ENCODE measurements at places on chromosomes 1 and 21.

GRCh38 chr1:179178183-179178582, 51.3 kb downstream of the ABL2 start:
- DNase-seq = no peak

DNA sequence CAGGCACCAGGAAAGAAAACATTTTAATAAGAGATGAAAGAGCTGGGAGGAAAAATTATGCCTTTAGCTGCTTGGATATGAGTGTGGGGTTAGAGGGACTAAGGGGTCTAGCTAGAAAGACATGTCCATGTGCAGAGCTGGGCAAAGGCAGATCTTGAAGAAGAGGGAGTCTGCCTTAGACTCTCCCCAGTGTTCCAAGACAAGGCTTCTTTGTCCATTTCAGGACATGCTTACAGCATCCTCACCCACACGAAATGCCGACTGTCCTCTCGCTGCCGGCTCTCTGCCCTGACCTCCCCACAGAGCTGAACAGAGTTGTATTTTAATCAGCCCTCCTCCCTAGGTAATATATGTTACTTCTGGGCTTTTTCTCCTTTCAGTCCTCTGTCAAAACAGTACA, 100.7 kb upstream of the ATP1B1 start:
- no peak for DNase-seq

- no peak for DNase-seq
Measured at GRCh38 chr1:161074676-161075368, 5.1 kb upstream of the ARHGAP30 start.

GRCh38 chr1:236280438-236281197, 1.1 kb downstream of the ERO1B start:
- no peak for DNase-seq

DNA sequence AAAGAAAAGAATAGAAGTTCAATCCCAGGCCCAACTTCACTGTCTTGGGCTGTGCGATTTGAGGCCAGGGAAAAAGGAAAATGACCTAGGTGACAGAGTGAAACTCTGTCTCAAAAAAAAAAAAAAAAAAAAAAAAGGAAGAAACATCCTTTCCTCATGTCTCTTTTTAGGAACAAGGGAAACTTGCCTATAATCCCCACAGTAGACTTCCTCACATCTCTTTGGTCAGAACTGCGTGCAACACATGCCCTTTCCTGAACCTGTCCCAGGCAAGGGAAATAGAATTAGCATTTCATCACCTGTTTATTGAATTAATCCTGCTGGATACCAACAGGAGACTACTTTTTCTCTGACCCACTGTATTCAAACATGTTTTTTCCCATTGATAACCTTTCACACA, 2.3 kb downstream of the DCST1 start:
- DNase-seq = no peak

- DNase-seq = no peak
Measured at GRCh38 chr1:53089478-53090226, 27.6 kb downstream of the PODN start.

GRCh38 chr1:82503822-82504221, 703.1 kb downstream of the ADGRL2 start:
- peak; percentile 66 for DNase-seq

DNA sequence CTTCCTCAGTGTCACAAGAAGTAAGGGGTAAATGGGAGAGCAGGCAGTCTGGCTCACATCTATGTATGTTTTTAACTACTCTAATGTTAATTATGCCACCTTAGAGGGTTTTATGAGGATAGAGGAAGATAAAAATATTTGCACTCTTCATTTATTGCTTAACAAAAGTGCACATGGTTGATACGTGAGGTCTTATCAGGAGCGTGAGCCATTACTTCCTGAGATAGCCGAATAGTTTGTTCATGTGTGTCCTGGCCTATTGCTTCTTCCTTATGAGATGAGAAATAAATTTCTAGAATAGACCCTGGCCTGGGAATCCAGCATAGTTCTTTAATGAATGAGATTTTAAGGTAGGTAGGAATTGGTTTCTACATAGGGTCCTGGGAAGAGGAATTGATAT, 471.1 kb upstream of the B3GALT2 start:
- DNase-seq = no peak

DNA sequence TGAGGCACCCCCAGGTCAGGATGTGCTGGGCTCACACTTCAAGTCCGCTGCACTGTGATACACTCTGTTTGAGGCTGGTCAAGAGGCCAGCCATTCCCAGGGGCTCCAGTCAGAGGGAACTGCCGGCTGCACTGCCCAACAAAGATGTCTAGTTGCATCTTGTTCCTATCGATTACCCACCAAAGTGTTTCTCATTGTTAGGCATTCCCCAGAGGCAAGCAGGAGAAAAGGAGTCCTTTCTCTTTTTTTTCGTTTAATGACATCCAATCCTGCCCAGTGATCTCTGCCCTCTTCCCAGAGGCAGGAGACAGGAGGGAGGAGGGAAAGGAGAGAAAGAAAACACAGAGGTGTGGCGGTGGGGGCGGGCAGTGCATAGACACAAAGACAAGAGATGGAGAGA, 150.4 kb downstream of the OMA1 start:
- DNase-seq = no peak

DNA sequence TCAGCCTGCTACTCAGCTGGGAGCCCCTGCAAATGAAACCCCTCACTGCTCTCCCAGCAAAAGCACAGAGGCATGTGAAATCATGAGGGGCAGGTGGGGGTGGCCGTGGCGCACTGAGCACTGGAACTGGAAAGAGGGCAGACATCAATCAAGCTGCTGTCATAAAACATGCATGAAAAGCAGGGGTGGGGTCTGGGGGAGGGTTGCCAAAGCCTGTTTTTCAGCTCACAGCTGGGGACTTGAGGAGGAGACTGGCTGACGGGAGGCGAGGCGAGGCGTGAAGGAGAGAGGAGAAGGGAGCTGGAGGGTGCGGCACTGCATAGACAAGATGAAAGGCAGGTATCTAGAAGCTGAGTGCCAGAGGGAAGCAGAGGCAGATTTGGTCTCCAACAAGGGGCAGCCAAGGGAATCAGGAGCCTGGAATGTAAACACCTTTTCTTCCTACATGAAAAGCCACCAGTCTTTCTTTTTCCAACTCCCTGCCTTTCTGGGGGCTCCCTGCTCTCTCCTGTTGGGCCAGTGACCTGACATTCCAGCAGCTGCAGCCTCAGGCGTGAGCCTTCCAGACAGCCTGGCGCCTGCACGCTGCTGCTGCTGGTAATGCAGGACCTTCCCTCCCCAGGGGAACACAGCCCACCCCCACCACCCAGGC, 87.0 kb downstream of the NMNAT2 start:
- no peak for DNase-seq

DNA sequence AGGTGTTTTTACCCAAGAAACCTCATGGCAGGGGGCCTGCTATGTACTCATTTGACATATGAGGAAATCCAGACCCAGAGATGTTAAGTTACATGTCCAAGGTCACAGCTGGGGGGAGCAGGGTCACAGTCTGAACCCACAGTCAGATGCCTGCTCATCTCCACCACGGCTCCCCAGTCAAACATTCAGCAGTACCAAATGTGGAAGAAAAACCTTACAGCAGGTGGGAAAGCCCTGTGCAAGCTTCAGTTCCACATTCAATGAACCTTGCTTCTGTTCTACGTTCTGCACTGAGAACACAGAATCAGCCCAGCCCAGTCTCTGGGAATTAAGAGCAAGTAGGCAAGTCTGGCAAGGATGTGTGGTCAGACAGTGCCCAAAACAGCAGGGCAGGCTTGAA, 35.2 kb downstream of the LRP8 start:
- DNase-seq = no peak

DNA sequence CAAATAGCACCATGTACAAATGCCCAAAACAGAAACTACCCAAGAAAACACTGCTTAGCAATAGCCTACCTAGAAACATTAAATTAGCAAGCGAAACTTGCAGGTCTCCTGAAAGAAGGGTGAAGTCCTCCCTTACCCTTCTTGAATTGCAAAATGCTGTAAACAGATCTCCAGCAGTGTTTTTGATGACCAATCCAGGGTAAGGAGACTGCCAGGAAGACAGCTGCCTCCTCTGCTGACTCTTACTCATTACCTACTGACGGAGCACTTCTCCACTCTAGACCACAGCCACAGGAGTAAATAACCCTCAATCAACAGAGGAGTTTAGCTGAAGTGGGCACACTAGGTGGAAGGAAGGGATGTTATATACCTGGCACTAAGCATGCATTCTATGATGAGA, 32.2 kb upstream of the GADD45A start:
- no peak for DNase-seq

GRCh38 chr21:33108228-33108627, 38.3 kb downstream of the OLIG1 start:
- DNase-seq = no peak

DNA sequence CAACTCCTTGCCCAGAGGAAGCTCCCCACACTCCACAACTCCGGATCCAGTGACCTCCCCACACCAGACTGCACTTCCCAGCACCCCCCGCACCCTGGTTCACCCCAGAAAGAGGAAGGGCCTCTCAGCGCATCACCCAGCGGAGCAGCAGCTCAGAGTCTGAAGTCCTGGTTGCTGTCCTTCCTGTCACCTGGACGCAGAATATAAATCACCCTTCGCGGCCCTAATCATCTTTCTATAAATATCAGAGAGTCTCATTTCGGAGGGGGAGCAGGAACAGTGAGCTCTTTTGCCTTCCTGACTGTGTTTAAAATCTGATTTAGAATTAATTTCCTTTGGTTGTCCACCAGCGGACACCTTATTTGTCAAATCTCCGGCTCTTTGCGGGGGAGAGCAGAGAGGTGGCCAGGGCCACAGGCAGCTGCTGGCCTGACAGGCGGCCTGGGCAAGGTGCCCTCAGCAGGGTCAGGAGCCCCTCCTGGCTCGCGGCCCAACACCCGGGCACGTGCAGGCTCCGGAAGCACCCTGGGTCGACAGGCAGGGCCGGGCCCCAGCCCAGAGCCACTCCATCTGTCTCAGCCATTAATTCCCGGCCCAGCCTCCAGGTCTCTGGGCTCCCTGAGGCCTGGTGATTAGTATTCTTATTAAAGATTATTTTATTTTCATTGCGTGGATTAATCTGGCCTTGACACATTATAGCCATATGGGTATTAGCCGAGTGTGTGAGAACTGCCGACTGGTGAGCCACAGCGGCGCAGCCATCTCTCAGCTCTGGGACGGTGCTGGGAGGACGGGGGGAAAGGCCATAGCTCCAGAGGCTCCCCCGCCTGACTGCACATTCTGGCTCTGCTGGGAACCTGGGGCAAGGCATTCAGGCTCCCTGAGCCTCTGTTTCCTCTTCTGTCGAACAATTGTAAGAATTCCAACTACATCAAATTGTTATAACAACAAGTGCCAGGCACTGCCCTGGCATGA, 19.7 kb downstream of the EPHA8 start:
- DNase-seq = no peak

- peak; percentile 26 for DNase-seq
Measured at GRCh38 chr1:20370698-20371097, 80.0 kb downstream of the VWA5B1 start.

DNA sequence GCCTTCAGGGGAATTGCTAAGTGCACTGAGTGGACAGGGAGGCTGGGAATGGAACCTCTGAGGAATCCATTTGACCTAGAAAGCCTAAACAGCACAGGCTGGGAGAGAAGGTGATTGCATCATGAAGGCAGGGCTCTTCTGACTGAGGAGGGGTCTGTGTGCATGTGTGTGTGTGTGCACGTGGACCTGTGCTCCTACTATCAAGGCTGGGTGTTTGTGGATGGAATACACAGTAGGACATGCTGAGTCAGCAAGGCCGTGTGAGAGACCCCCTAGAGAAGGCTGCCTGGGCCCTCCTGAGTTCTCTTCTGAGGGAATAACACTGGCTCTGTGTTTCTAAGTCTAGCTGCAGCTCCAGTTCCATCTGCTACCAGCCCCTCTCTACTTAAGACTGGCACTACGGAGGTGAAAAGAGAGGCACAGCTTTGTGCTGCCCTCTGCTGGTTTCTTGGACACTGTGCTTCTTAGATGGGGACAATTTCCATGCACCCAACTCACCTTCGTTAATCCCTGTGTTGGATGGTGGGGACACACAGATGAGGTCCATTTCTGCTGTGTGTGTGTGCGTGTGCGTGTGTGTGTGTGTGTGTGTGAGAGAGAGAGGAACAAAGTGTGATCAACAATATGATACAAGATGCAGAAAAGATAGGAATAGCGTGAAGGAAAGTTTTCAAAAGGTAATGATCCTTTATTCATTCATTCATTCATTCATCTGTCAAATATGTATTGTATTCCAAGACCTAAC, 6.2 kb upstream of the EFCAB14 start:
- DNase-seq = peak; percentile 55

DNA sequence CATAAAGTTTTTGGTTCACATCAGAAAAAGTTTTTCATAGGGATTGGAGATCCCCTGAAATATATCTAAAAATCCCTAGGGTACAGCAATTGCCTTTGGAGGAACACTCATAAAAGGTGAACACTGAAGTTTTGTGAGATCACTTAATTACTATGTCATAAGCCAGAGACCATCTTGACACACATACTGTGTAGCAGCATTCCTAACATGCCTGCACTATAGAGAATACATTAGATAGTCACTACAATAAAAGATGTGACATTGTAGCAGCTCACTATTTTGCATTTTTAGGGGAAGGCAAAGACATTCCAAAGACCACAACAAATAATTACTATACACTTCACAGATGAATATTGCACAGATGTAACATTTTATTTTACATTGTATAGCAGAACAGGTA, 779.9 kb downstream of the KCNT2 start:
- DNase-seq = no peak

- no peak for DNase-seq
Measured at GRCh38 chr1:64986903-64987871, 20.8 kb upstream of the JAK1 start.

GRCh38 chr21:31201548-31201947, 142.5 kb downstream of the TIAM1 start:
- no peak for DNase-seq

- no peak for DNase-seq
Measured at GRCh38 chr1:7469255-7469938, 301.7 kb upstream of the VAMP3 start.

DNA sequence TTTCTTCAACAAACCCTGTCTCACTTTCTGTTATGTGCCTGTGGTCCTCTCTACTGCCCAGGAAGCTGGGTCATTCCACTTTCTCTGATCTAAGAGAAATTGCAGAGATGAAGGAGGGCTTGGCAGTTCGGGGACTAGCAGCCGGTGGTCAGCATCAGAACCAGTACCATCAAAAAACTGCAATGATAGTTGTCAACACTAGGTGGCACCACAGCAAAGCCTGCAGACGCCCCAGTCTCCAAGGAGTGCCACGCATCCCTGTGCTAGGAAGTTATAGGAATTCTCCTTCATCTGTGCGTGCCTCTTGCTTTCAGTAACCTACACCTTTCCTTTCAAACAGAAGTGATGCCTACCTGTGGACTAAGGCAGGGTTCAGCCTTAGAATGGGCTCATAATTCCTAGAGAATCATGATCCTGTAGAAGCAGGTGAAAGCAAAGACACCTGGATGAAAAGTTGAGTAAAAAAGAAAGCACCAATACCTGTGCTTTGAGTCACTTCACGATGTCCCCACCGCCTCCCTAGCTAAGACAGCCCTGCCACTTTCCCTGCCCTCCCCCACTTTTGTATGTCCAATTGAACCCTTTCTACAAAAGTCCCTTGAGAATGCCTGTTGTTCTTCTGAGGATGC, 129.2 kb downstream of the ADAMTS1 start:
- no peak for DNase-seq

DNA sequence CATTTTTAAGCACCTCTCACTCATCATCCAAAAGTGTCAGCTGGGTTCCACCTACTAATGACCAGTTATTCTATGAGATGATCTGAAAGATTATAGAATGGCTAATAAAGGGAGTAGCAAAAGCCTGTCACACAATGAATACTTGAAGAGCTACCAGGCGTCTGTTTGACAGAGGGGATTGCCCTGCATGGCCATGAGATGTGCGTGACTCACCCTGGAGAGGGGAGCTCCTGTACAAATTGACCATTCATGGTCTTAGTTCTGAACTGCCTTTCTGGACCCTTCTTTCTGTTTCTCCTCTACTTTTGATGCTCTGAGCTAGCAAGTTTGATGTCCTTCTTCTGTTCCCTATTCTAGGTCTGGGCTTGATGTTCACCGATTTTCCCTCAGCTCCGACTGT, 85.2 kb upstream of the ABCD3 start:
- DNase-seq = no peak
